ENCODE measurements at places on chromosomes 5 and 9.
A peak's percentile ranks its signal among the peaks of the same experiment; 100 is the strongest.

GRCh38 chr9:123590499-123590898 is 234.5 kb downstream of the CRB2 start:
- DNase-seq = no peak

DNA sequence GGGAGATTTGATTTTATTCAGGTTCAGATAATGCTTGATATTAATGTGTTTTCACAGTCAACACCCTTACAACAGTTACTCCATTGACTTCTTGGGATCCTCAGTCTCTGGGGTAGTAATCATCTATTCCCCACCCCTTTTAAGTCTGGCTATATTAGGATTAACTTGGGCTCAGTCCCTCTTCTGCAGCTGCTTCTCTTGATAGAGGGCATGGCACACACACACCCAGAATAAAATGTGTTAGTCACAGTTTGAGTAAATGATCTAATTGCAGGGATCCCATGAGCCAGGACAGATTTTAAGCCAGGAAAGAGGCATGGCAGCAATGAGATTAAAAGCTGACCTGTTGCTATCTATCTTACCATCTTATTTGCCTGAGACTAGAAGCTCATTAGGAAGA is 53.7 kb upstream of the VLDLR start:
- no peak for DNase-seq

DNA sequence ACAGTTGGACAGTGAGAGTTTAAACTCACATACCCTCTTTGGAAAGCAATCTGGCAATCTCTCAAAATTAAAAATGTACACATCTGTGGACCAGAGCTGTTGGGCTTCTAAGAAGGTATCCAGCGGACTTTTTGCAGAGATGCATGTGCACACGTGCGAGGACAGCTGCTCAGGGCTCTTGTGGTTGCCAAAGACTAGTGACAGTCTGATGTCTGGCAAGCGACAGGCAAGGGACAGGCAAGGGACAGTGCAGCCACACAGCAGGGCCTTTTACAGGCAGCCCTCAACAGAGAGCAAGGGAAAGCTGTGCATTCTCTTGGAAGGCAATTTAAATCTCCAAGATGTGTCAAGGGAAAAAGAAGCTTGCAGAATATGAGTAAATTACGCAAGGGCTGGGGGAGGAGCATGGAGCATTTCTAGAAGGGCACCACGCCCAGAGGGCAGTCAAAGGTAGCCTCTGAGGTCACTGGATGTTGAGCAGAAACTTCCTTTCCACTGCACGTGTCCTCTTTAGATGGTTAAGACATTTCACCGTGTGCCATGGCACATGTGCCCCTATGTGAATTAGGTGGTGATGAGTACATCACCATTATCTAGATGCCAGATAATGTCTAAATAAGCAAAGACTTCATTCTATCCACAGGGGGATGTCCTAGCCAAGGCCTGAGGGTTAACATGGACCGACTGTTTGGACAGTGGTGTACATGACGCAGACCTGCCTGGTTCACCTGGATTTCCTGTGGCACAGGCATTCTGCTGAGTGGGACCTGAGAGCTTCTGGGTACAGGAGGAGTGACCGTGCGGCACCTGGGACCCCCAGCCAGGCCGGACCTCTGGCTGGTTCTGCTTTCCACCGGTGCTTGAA is 9.1 kb downstream of the GFPT2 start:
- DNase-seq = no peak

GRCh38 chr9:9257999-9258498 is 1354.8 kb downstream of the PTPRD start:
- no peak for DNase-seq

GRCh38 chr5:181260720-181261319 is at the start of gene TRIM52:
Gene TRIM52, minus strand, starts transcription at chr5:181261143. Its CDS starts 330 bp downstream, at chr5:181260813.
- DNase-seq = peak; percentile 64

DNA sequence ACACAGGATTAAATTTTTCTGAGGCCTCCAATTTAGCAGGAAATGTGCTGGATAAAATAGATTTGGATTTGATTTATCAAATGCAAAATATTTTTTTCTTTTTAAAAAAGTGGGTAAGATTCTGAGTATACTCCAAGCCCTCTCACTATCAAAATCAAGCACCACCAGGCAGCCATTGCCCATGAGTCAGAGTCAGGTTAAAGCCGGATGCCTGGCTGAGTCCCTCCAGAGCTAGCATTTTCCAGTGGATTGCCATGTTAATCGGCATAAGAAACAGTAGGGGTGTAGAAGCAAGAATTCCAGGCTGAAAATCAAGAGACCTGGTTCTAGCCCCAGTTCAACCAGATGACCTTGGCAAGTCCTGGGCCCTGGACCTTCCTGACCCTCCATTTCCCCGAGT is 85.3 kb downstream of the FAM114A2 start:
- DNase-seq = no peak

DNA sequence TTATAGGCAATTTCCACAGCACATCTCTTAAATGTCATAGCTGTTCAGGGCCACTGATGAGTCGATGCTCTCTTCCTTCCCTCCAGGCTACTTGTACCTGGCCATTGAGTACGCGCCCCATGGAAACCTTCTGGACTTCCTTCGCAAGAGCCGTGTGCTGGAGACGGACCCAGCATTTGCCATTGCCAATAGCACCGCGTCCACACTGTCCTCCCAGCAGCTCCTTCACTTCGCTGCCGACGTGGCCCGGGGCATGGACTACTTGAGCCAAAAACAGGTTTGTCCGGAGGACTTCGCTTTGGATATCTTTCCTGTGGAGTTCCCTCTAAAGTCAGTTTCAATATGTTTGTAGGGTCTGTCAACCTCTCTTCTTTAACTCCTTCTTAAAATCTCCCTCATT is 84.3 kb downstream of the EQTN start:
- no peak for DNase-seq

DNA sequence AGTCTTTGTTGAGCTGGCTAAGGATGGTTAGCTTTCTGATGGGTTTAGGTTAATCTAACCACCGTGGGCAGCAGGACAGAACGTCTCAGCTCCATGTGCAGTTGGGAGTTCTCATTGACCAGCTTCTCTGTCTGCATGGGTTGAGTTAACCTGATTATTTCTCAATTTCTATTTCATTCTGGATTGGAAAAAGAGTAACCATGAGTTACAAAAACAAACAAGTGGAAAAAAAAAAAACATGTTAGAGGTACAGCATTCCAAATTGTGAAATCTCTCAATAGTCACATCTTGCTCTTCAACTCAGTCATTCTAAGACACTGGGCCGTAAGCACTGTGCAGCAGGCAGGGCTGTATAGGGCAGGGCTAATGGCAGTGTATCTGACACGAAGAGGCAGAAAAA is 343.7 kb upstream of the KLF4 start:
- no peak for DNase-seq

DNA sequence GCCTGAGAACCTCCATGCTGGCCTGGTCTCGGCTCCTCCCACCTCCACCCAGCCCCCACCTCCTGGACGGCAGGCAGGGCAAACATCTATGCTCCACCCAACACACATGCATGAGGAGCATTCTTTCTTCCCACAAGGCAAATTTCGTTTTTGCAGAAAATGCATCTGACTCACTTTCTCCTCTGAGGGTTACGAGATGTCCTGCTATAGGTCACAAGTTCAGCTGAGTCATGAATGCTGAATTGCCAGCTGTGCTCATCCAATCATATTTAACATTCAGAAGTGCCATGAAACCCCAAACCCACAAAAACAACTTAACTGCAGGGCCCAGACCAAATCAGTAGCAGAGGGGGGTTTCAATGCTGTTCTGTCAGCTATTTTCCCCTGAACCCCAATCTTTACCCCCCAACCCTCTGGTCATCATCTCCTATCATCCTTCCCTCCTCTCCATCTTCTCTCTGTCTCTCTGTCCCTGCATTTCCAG is 39.0 kb upstream of the OSMR start:
- no peak for DNase-seq

GRCh38 chr5:24765219-24765618 is 120.4 kb upstream of the CDH10 start:
- DNase-seq = no peak

DNA sequence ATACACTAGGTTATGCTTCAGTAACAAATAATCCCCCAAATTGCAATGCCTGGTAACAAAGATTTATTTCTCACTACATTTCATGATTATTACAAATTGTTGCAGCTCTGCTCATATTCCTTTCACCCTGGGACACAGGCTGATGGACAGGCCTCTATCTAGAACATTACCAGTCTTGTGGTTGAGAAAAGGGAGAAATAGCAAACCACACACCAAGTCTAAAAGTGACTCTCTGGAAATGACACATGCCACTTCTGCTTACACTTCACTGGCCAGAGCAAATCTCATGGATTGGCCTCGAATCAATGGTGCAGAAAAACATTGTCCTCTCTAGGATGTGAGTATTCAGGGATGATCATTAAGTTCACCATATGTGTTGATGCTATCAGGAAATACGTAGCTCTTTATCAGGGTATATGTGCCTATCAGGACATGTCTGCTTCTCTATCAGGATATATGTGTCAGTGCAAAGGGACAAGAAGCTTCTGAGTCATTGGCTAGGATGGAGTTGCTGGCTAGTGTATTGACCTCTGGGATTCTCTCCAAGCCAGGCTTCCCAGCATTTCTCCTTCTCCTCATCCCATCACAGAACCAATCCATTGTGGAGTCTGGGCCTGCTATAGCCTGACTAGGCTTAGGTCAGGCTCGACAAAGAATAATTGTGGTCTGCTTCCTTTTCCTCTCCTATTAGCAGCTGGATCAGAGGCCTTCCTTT is 91.1 kb upstream of the CEP78 start:
- no peak for DNase-seq

DNA sequence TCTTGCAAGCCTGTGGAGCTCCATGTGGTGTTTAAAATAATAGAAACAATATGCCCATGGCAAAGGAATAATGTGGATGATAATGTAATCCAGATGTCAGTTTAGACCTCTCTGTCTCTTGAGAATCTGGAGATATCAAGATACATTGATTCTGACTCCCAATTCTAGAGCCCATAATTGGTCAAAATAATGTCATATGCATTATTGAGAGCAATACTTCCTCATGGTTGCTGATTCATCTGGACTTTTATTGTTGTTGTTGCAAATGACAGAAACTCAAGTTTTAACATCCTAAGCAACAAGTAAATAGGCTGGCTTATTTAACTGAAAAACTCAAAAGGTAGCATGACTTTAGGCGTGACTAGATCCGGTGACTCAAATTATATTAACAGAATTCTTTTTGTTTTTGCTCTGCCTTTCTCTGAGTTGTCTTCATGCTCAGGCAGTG is 152.1 kb downstream of the PCSK1 start:
- DNase-seq = no peak

- DNase-seq = no peak
Measured at GRCh38 chr9:125631391-125632085, 75.5 kb downstream of the MAPKAP1 start.

GRCh38 chr5:37637165-37637845 is 202.5 kb downstream of the GDNF start:
- no peak for DNase-seq

- no peak for DNase-seq
Measured at GRCh38 chr9:18194316-18194715, 279.6 kb upstream of the ADAMTSL1 start.

DNA sequence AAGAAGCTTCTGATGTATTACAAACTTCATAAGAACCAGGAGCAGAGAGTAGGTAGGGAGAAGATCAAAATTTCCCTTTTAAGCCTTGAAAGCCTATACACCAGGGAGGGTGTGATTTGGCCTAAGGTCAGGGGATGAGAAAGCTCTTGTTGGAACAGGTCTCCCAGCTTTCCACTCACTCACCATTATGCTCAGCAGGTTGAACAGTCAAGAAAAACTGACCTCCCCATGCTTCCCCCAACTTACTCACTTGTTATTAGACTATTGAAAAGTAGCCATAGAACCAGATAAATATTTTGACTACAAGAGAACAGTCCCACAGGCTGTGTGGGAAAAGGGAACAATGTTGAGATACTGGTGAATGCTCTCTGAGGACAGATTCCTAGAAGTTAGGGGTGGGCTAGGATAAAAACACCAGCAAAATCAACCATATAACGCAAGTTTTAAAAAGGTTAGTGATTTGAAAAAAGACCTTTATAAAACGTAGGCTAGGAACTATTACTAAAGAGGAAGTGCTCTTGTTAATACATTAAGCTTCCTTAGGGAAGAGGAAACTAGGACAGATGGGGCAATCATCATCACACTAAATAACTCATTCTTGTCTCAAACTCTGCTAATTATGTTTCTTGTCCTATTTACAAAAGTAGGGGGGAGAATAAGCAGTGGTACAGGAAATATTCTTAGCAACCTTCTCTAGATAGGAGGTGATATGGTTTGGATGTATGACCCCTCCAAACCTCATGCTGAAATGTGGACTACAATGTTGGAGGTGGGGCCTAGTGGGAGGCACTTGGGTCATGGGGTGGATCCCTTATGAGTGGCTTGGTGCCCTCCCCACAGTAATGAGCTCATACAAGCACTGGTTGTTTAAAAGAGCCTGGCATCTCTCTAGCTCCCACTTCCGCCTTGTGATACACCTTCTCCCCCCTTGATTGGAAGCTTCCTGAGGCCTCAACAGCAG is 31.0 kb downstream of the PCDHGC5 start:
- DNase-seq = no peak

DNA sequence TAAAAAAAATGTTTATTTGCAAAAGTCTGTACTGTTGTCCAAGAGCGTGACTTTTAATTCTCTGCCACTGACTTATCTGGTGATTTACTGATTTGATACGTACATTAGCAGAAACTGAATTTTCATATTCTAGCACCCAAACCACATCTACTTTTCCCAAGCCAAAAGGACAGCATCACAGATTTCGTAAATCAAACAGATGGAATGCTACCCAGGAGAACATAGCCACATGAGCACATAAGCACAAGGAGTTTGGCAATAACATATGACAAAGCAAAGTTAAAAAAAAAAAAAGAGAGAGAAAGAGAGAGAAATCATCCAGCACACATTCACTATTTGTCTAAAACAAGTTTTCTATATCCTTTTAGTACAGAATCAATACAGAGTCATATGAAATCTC is 83.7 kb downstream of the HINT1 start:
- DNase-seq = no peak

DNA sequence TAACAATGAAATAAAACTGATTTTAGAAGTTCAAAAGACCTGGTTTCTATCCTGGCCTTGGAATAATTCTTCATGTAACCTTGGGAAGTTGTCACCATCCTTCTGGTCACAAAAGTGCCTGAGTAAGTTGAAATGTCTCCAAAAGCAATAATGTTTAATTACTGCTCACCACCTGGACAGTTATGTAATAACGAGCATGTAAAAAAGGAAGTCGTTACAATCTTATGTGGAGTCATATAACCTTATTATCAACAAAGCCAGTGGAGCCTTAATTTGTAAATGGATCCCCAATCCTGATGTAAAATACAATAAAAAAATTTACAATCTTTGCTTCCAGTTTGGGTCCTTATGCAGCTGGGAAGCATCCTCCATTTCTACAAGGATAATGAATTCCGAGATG is 64.2 kb upstream of the GPR151 start:
- no peak for DNase-seq

DNA sequence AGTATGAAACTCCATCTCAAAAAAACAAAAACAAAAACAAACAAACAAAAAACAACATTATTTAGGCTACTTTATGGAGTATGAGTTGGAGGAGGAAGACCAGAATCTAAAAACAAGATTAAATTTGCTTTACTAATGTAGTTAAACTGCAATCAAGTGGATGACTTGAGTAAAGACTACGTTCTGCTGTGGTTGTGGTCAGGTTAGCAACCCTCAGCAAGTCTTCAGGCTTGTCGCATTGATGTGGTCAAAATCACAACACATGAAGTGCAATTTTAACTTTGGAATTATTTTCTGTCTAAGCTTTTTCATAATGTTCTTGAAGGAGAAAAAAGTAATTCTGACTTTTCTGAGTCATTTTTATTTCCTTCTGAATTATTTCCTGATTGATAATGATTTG is 43.1 kb downstream of the PDE6A start:
- no peak for DNase-seq
